ENCODE measurements at places on chromosomes 4 and X.

GRCh38 chr4:151581570-151581969, 172.6 kb downstream of the FHIP1A start:
- H3K4me3 ChIP-seq, result no peak overlapping the region
- no peak overlapping the region for H3K27ac ChIP-seq
- no peaks in the 10 kb centered on the region for H3K4me1 ChIP-seq
- no peaks in the 10 kb centered on the region for H3K36me3 ChIP-seq

- peaks cover 8% of the 10 kb centered on the region for H3K36me3 ChIP-seq
- peak overlapping the region; percentile 70 for H3K27ac ChIP-seq
- H3K4me3 ChIP-seq, result peak overlapping the region; percentile 54
- H3K27me3 ChIP-seq, result no peaks in the 10 kb centered on the region
Observed at GRCh38 chrX:10014462-10015354, 47.5 kb downstream of the CLDN34 start.

GRCh38 chr4:77586951-77587383, 18.7 kb upstream of the CXCL13 start:
- H3K4me1 ChIP-seq, result peaks cover 61% of the 10 kb centered on the region
- peak overlapping the region; percentile 77 for H3K27ac ChIP-seq
- peak overlapping the region; percentile 49 for H3K4me3 ChIP-seq
- no peaks in the 10 kb centered on the region for H3K27me3 ChIP-seq
- peak; percentile 72 for DNase-seq
- peaks cover 14% of the 10 kb centered on the region for H3K36me3 ChIP-seq

- no peaks in the 10 kb centered on the region for H3K36me3 ChIP-seq
- H3K4me3 ChIP-seq, result no peak within 1 kb of the TSS
- H3K4me1 ChIP-seq, result peaks cover 6% of the 10 kb centered on the region
- H3K27me3 ChIP-seq, result peaks cover 13% of the 10 kb centered on the region
Observed at GRCh38 chrX:17374619-17375366, at the start of gene NHS. TSS of gene NHS (plus strand) at chrX:17375200. CDS start at chrX:17375758, 558 bp downstream.

DNA sequence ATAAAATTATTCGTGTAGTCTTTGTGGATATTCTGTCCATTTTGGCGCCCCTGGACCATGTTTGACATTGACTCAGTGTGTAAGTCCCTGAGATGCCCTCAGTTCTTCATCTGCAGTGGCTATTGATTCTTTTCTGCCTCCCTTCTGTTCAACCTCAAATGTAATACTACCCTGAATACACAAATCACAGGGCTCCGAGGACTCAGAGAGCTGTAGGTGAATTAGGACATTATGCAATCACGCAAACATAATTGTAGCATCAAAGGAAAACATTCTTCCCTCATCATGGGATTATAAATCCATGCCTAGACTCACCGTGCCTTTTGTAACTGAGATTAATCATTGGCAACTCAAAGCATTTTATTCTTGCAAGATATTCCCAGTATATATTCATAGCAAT, 161.4 kb upstream of the PACRGL start:
- no peaks in the 10 kb centered on the region for H3K27me3 ChIP-seq
- no peak overlapping the region for H3K27ac ChIP-seq
- no peaks in the 10 kb centered on the region for H3K4me1 ChIP-seq
- DNase-seq, result no peak
- no peak overlapping the region for H3K4me3 ChIP-seq
